ENCODE measurements at places on chromosomes 2 and 18.

DNA sequence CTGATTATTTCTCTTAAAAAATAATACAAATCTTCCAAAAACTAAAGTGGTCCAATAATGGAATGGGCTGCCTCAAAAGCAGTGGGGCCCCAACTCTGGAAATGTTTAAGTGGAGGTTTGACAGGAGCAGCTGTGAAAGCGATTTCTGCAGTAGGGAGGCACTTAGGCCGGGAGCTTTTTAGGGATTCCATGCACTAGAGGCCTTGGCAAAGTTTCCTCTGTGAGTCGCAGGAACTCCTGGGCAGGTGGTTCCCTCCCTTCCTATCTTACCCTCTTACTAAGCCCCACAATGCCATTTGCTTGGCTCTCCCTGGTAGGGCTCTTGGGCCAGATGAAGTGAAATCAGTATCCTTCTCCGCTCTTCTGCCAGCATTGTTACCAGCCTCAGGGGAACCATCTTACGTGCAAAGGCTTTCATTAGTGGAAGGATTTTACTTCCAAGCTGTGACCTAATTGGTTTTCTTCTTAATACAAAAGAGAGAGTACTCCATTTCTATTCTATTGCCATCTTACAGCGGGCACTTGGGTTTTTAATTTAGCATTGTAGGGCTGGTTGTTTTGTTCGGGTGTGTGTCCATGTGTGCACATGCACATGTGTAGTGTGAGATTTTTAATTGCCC is 34.3 kb upstream of the C18orf32 start:
- no peak for DNase-seq

DNA sequence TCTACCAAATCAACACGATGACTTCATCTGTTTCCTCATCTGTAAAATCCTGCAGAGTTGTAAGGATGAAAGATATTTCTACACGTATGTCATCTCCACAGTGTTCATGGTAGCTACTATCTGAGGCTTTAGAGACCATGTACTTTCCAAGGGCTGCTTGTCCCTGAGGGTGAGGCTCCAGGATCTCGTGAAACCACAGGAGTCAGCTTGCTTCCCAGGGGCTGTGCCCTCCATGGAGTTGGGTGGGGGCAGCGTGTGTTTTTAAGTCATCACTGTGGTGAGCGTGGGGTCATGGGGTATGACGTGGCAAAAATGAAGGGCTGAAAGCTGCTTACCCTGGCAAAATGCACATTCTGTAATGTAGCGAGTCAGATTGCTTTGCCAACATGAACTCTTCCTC is 81.6 kb downstream of the ASAP2 start:
- DNase-seq = peak; percentile 94

- DNase-seq = no peak
Measured at GRCh38 chr2:78202366-78202765, 680.2 kb upstream of the LRRTM4 start.

DNA sequence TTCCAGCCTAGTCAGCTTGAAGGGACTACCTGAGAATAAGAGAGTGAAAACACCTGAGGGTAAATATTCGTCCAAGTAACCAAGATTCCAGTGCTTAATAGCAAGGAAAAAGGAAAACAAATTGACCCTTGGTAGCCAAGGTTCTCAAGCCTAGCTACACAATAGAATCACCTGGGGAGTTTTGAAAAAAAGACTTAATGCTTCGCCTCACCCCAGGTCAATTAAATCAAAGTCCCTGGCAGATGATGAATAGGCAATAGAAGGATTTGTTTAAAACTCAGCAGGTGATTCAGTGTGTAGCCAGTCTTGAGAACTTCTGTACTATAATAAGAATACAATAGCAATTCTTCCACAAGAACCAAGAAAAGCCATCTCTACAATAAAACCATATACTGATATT is 500.2 kb downstream of the XIRP2 start:
- DNase-seq = no peak

Data from amniotic epithelial cell (primary cell).